ENCODE measurements at places on chromosomes 4 and X.

GRCh38 chrX:16628946-16629595, 20.9 kb upstream of the S100G start:
- DNase-seq = no peak

DNA sequence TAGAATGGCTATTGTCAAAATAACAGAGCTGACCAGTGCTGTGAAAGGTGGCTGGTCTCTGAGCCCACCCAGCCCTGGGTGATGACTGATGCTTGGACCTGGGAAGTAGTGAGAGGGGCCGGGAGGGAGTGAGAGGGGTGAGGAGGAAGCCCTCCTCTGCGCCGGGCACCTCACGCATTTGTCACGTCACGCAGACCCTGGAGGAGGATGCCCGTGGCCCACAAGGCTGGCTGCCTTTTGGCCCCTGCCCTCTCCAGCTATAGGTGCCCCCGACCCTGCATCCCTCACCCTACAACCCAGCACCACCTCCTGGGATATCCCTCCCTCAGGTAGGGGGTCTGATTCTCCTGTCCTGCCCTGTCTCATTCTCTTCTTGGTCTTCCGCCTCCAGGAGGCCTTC, 207.4 kb downstream of the AFAP1 start:
- no peak for DNase-seq

GRCh38 chr4:11286533-11286932, 142.2 kb downstream of the HS3ST1 start:
- DNase-seq = no peak

DNA sequence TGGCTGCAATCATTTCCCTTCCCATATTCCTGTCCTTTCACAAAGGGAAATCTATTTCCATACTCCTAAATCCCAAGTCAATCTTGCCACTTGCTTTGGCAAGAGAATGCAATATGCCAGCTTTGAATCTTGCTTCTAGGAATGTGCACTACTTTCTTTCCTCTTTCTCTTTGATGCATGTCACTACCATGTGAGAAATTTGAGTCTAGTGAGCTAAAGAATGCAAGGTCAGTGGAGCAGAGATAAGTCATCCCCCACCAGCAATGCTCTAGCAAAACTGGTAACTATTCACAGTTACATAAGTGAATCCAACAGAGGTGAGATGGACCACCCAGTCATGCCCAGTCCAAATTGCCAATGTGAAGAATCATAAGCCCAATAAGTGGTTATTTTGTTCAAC, 910.4 kb downstream of the RAB28 start:
- DNase-seq = no peak

DNA sequence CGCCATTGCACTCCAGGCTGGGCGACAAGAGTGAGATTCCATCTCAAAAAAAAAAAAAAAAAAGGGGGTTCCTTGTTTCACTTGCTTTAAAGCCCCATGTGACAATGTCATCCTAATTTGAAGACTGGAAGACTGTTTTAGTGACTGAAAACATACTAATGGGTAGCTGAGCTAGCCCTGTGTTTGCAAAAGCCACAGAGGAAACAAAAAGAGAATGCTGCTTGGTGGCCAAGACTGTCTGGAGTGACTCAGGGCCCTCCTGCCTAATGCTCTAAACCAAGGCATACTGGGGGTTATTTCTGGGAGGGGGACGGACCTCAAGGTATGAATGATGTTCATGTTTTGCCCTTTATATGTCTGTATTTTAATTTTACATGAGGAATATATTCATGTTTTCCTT, 16.0 kb downstream of the HPSE start:
- no peak for DNase-seq

GRCh38 chrX:39613997-39614679, 483.6 kb downstream of the BCOR start:
- DNase-seq = no peak

All from Jurkat, Clone E6-1 (cell line).